ENCODE measurements at places on chromosomes 11 and 22.

DNA sequence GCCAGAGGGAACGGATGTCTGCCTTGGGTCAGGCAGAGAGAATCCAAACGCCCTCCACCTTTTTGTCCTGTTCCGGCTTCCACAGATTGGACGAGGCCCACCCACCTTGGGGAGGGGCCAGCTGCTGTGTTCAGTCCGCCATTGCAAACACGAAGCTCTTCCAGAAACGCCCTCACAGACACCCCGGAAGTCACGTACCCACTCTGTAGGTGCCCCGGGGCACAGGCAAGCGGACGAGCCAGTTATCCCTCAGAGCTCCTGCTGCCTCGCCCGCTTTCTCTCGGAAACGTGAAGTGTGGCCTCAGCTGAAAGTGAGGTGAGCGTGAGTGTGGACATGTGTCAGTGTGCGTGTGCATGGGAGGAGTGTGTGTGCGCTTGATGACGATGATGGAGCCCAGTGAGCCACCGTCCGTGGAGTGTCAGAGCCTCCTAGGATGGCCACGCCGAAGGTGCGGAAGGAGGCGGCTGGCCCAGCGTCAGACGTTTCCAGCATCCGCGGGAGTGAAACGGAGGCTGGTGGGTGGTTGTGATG, 869.2 kb downstream of the TBC1D22A start:
- no peak for DNase-seq

DNA sequence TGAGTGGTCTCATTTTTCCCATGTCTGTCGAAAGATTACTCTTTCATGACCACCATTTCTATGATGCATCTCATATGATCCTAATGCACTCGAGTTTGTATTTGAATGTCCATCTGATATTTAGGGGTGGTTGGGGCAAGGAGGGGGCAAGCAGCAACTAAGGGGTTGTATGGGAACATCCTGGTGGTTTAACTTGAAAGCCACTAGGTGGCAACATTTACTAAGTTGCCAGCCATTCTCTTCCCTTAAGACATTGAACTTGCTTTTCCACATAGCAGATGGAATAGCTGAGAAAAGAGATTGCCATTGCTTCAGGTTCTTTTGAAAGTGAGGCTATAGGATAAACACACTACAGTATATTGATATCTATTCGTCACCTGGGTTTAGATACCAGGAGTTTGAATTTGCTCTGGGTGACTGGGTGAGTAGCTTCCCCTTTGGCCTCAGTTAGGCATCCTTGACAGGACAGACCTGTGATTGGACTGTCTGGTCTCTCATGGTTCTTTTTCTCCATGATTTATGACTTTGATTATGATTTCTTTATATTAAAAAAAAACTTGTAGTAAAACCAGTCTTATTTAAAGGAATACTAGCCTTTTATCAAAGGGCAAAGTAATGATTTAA, 32.4 kb downstream of the NF2 start:
- no peak for DNase-seq

- DNase-seq: no peak
These were observed 167.6 kb downstream of the WT1 start for GRCh38 chr11:32267679-32268187.

GRCh38 chr22:38034278-38034882, 22.8 kb upstream of the PICK1 start:
- DNase-seq: no peak

- DNase-seq: no peak
These were observed 33.0 kb downstream of the AHNAK start for GRCh38 chr11:62513626-62514025.

- DNase-seq: no peak
These were observed 61.1 kb downstream of the ARHGAP42 start for GRCh38 chr11:100748153-100748552.

- no peak for DNase-seq
These were observed 192.0 kb downstream of the GRIK4 start for GRCh38 chr11:120703358-120704152.

- DNase-seq: no peak
These were observed 29.8 kb downstream of the LIF start for GRCh38 chr22:30216710-30217109.

GRCh38 chr22:20551805-20552442, 44.5 kb downstream of the MED15 start:
- no peak for DNase-seq

GRCh38 chr11:10607462-10608132, 39.1 kb upstream of the LYVE1 start:
- no peak for DNase-seq

DNA sequence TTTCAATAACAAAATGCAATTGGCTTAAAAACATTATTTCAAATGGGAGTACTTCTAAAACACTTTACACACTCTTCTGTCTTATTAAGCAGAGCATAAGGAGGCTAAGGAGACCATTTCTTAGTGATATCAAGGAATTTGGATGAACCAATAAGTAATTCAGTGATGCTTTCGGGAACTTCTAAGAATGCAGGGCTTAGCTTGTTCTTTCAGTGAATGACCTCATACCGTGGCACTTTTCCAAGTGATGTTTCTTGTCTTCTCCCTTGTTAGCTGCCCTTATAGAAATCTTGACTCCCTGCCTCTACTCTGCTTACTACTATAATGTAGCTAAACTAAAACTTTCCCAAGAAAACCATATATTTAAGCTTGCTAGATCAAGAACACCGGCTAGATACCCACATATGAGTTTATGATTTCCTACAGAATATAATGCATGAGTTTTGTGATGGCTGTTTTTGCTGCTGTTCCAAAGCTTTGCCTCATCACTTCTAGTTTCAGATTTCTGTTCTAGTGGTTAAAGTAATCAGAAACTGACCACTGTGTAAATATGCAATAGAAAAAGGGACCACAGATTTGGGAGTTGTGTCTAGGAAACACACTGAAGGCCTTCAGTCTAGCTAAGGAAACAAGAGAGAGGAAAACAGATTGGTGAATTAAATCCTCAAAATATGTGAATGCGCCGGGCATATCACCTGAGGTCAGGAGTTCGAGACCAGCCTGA, 37.5 kb upstream of the STK33 start:
- no peak for DNase-seq

- no peak for DNase-seq
These were observed 87.1 kb downstream of the ADAMTS15 start for GRCh38 chr11:130535520-130535919.

All from effector CD8-positive, alpha-beta T cell (primary cell).